ENCODE measurements at places on chromosomes 11 and 22. TPM values are rescaled to one million over a fixed set of nuclear protein-coding genes. Genes with fewer than 3 reads are reported as not detected.

PLAAT5 gene
- not detected for total RNA-seq

GRCh38 chr11:68983801-68984200, 3.0 kb upstream of the MRGPRD start:
- DNase-seq, result no peak

CAPN5 gene
- 2.7 TPM for total RNA-seq

MYO18B gene
- total RNA-seq, result not detected

- DNase-seq, result no peak
Measured at GRCh38 chr11:17738151-17738973, 3.8 kb downstream of the KCNC1 start.

GLB1L2 gene
- total RNA-seq, result 13.4 TPM

DNA sequence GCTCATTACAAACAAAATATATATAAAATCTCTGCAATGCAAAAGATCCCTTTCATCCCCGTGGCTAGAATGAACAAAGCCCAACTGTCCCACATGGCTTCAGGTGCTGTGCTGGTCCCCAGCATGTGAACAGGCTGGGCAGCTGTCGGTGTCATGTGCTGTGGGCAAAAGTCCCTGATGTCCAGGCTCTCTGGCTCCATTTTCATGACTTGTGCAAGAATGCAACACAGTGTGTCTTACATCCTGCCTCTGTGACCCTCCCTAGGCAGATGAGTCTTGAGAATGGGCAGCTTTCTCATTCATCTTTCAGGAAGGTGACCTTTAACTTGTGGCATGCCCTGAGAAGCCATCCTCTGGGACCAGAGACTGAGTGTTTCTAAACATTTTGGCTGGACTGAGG, 14.5 kb downstream of the GUCD1 start:
- DNase-seq, result no peak

DNA sequence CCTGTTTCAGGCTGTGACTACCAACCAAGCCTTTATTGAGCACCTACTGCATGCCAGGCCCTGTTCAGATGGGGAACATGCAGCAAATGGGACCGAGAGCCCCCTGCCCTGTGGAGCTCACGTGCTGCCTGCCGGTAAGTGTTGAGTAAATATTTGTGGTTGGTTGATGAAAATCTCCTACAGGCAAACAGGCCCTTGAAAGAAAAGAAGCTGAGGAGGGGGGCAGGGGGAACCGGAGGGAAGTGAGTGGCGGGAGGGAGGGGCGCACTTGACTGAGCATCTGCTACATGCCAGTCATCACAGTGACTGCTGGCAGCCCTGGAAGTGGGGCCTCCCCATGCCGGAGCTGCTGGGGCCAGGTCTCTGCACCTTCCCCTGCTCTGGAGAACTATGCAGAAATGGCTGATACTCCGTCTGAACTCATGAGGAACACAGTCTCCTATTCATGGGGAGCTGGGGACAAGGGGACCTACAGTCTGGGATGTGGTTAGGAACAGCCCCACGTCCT, 34.2 kb downstream of the MACROD1 start:
- no peak for DNase-seq

REXO2 gene
- total RNA-seq, result 159 TPM

DNA sequence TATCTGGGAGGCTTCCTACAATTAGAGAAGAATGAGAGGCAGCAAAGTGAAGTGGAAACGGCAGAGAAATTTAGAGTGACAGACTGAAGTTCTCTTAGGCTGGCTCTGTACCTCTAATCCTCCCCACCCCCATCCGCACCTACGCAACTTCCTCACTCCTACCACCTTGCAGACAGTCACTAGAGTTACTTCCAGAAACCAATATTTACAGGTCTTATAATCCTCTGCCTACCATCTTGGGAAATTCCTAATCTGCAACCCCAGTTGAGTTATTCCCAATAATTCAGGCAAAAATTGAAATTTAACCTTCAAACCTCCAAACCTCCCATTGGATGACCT, 71.7 kb downstream of the PAK1 start:
- no peak for DNase-seq

DNA sequence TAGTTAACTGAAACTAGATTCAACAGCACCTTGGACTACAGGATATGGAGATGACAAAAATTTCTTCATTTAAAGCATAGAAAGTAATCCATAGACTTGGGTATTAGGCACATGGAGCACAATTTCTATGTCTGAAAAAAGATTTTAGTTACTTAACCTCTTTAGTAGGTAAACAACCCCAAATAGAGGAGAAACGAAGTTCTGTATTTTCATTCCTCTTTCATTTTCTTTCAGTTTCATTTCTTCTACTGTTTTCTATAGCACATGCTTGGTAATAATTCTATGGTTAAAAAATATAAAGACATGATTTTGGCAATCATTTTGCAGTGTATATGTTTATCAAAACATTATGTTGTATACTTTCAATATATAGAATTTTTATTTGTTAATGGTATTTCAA, 99.5 kb downstream of the CASP12 start:
- DNase-seq, result no peak

OR51B5 gene
- total RNA-seq, result 0.11 TPM

DNA sequence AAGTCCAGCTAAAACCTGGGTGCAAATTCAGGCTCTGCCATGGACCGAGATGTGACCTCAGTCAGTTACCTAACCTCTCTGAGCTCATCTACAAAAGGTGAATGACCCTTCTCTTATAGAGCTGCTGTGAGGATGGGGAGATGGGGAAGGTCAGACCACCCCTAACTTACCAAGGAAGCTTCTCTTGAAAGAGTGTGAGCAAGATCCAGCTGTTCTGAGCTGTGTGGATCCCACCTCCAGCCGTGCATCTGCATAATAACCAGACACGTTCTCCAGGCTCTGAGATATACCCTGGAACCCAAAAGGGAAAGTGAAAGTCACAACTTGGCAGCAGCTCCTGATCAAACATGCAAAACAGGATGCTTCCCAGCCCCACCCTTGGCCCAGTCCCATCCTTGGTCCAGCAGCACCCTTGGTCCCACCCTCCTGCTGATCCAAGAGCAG, at the start of gene APOL3:
Gene APOL3, minus strand, starts transcription at position 257 of the 444 bp plus-strand sequence. CDS start 11,700 bp downstream, outside the sequence.
- peak; percentile 77 for DNase-seq

DNA sequence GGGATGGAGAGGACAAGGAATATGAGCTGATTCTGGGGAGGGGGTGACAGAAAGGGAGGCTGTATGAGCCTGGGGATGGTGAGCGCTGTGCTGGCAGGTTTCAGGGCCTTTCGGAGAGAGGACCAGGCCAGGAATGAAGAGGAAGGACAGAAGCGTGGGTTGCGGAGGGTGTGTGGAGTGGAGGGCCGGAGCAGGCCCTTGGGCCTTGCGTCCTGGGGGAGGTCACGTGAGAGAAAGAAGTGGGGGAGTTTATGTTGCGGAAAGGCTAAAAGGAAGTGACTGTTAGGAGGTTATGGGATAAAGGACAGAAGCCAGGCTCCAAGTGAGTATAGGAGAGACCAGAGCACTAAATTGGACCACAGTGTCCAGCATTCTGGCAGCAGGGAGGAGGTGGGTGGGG, 17.5 kb downstream of the BCR start:
- no peak for DNase-seq

MN1 gene
- 13.2 TPM for total RNA-seq

Data from Daoy (cell line).